ENCODE measurements at places on chromosomes 2 and 18. TPM values are rescaled to one million over a fixed set of nuclear protein-coding genes. Genes with fewer than 3 reads are reported as not detected.

- peaks cover 20% of the 10 kb centered on the region for H3K36me3 ChIP-seq
- peak overlapping the region; percentile 97 for H3K27ac ChIP-seq
- DNase-seq, result peak; percentile 75
- peaks cover 70% of the 10 kb centered on the region for H3K4me1 ChIP-seq
- H3K4me3 ChIP-seq, result peak overlapping the region; percentile 96
These were observed 891 bp upstream of the NR4A2 start for GRCh38 chr2:156333274-156333950.

IL1A gene
- 1.4 TPM for total RNA-seq

DNA sequence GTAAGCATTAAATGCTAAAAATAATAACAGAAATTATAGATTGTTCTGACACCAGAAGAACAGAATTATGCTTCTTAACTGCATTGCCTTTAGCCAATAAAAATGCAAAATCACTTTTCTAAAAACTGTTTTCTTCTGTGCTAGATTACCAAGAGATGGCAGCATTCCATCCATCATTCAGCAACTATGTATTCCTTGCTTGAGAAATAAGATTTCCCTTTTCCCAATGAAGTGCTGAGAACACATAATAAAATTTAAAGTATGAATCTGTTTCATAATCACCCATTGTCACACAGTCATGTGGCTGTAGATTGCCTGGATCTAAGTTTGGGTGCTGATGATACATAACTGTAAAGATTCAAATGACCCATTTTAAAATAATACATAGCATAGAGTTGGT is 504.2 kb downstream of the TDRD15 start:
- no peak overlapping the region for H3K27ac ChIP-seq
- H3K27me3 ChIP-seq, result no peaks in the 10 kb centered on the region
- no peaks in the 10 kb centered on the region for H3K4me1 ChIP-seq
- no peak overlapping the region for H3K4me3 ChIP-seq

MYL12B gene
- 276 TPM for total RNA-seq

GRCh38 chr18:63871836-63872235 is 15.7 kb upstream of the SERPINB2 start:
- DNase-seq, result no peak
- H3K36me3 ChIP-seq, result no peaks in the 10 kb centered on the region
- H3K4me1 ChIP-seq, result no peaks in the 10 kb centered on the region
- peaks cover 15% of the 10 kb centered on the region for H3K27me3 ChIP-seq
- H3K27ac ChIP-seq, result no peak overlapping the region
- H3K4me3 ChIP-seq, result no peak overlapping the region

DNA sequence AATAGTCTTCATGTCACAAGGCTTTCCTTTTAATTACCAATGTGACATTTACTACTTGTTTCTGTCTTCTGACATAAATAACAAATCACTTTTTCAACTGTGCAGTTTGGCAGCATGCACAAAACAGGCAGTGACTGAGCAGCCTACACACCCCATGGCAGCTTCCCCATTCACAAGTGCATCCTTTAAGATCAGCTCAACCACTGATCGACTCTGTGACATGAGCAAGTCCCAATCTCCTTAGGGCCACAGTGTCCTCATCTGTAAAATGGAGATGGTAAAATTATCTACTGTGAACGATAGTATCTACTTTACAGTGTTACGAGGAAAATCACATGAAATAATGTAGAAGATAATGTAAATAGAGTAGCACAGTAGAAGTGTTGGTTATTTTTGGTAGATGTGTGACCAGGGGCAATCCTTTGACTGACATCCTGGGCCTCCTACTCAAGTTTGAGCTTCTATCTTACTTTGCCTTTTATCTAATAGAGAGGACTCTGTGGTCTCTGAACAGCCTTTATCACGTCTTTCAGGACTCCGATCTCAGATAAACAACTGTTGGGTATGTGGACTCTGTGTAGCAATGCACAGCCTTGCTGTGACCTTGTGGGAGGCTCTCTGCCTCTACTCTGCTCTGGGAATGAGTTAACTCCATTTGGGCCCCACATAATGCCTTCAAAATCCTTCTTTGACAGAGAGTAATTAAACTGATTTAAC is 120.6 kb downstream of the PIGN start:
- H3K4me1 ChIP-seq, result no peaks in the 10 kb centered on the region
- DNase-seq, result no peak
- H3K36me3 ChIP-seq, result peaks cover 3% of the 10 kb centered on the region
- H3K27me3 ChIP-seq, result no peaks in the 10 kb centered on the region
- no peak overlapping the region for H3K27ac ChIP-seq

GGCX gene
- total RNA-seq, result 20.3 TPM

GRCh38 chr2:144547494-144547893 is 27.6 kb upstream of the ZEB2 start:
- no peak overlapping the region for H3K4me3 ChIP-seq
- no peaks in the 10 kb centered on the region for H3K36me3 ChIP-seq
- H3K27ac ChIP-seq, result no peak overlapping the region
- DNase-seq, result no peak
- peaks cover 20% of the 10 kb centered on the region for H3K27me3 ChIP-seq

SERPINB3 gene
- total RNA-seq, result not detected

DNA sequence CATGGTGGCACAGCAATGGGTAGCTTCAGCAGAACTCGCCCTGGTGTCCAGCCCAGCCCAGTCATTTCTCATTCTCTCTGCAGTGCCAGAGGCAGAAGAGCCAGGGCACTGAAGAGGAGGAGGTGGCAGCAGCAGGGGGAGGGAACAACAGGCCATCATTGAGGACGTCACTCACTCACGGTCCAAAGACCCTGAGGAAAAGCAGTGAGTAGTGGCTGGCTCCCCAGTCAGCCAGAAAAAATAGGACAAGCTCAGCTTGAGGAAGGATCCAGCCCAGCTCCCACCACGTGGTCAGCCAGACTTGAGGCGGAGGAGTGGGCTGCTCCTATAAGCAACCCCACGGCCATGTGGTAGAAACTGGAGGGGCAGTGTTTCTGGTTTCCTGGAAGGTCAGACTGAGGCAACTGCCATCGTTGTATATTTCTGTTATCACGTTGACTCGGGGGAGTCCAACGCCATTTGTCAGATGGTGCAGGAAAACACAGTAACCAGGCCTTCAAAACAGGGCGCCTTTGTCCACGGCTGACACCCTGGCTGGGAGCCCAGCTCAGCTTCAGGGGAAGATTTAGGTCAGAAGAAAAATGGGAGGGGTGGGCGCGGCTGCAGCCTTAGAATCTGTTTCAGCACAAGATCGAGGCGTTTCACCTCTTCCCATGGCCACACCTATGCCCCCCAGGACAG is 19.0 kb upstream of the TMEM247 start:
- H3K4me1 ChIP-seq, result peaks cover 17% of the 10 kb centered on the region
- H3K27me3 ChIP-seq, result no peaks in the 10 kb centered on the region
- H3K27ac ChIP-seq, result no peak overlapping the region

GRCh38 chr2:48129293-48129950 is 223.1 kb upstream of the FBXO11 start:
- no peak overlapping the region for H3K27ac ChIP-seq
- H3K27me3 ChIP-seq, result no peaks in the 10 kb centered on the region
- H3K36me3 ChIP-seq, result no peaks in the 10 kb centered on the region
- no peaks in the 10 kb centered on the region for H3K4me1 ChIP-seq
- no peak for DNase-seq
- no peak overlapping the region for H3K4me3 ChIP-seq

- H3K4me3 ChIP-seq, result no peak overlapping the region
- H3K36me3 ChIP-seq, result no peaks in the 10 kb centered on the region
- no peak for DNase-seq
- H3K27ac ChIP-seq, result no peak overlapping the region
These were observed 49.2 kb upstream of the CCDC150 start for GRCh38 chr2:196590286-196590685.

ORMDL1 gene
- 101 TPM for total RNA-seq

- no peak overlapping the region for H3K4me3 ChIP-seq
- no peaks in the 10 kb centered on the region for H3K4me1 ChIP-seq
- H3K36me3 ChIP-seq, result no peaks in the 10 kb centered on the region
- H3K27ac ChIP-seq, result no peak overlapping the region
These were observed 66.4 kb downstream of the TMEM200C start for GRCh38 chr18:5828913-5829312.

SERPINB11 gene
- total RNA-seq, result not detected

GRCh38 chr2:47165001-47165555 is 10.0 kb upstream of the STPG4 start:
- peaks cover 16% of the 10 kb centered on the region for H3K36me3 ChIP-seq
- DNase-seq, result no peak
- H3K27me3 ChIP-seq, result no peaks in the 10 kb centered on the region
- H3K4me1 ChIP-seq, result peaks cover 39% of the 10 kb centered on the region
- no peak overlapping the region for H3K4me3 ChIP-seq

GRCh38 chr2:19505199-19506136 is 147.0 kb upstream of the OSR1 start:
- no peak for DNase-seq
- no peaks in the 10 kb centered on the region for H3K36me3 ChIP-seq
- no peaks in the 10 kb centered on the region for H3K4me1 ChIP-seq
- H3K27ac ChIP-seq, result no peak overlapping the region

- no peaks in the 10 kb centered on the region for H3K36me3 ChIP-seq
- H3K27me3 ChIP-seq, result peaks cover 46% of the 10 kb centered on the region
These were observed 21.6 kb upstream of the ARHGEF4 start for GRCh38 chr2:130814931-130815680.

- H3K4me1 ChIP-seq, result no peaks in the 10 kb centered on the region
- no peaks in the 10 kb centered on the region for H3K27me3 ChIP-seq
- DNase-seq, result no peak
- peaks cover 7% of the 10 kb centered on the region for H3K36me3 ChIP-seq
These were observed 96.4 kb downstream of the USP40 start for GRCh38 chr2:233470011-233470687.

REG3A gene
- not detected for total RNA-seq

GRCh38 chr2:24374301-24374700 is 14.0 kb upstream of the ITSN2 start:
- H3K36me3 ChIP-seq, result no peaks in the 10 kb centered on the region
- H3K27ac ChIP-seq, result no peak overlapping the region
- no peak overlapping the region for H3K4me3 ChIP-seq
- H3K27me3 ChIP-seq, result no peaks in the 10 kb centered on the region
- no peak for DNase-seq
- H3K4me1 ChIP-seq, result no peaks in the 10 kb centered on the region

VAMP5 gene
- total RNA-seq, result 73.3 TPM

GRCh38 chr2:232120911-232121310 is 159.4 kb downstream of the DIS3L2 start:
- no peak overlapping the region for H3K4me3 ChIP-seq
- no peaks in the 10 kb centered on the region for H3K36me3 ChIP-seq
- no peaks in the 10 kb centered on the region for H3K27me3 ChIP-seq
- H3K4me1 ChIP-seq, result peaks cover 9% of the 10 kb centered on the region
- no peak for DNase-seq

NPPC gene
- 0.58 TPM for total RNA-seq

GRCh38 chr2:219560037-219560892 is 11.1 kb downstream of the OBSL1 start:
- H3K36me3 ChIP-seq, result no peaks in the 10 kb centered on the region
- H3K4me1 ChIP-seq, result no peaks in the 10 kb centered on the region
- peaks cover 4% of the 10 kb centered on the region for H3K27me3 ChIP-seq
- no peak overlapping the region for H3K27ac ChIP-seq
- H3K4me3 ChIP-seq, result no peak overlapping the region

GRCh38 chr18:12599543-12599942 is 58.4 kb downstream of the SPIRE1 start:
- H3K27ac ChIP-seq, result no peak overlapping the region
- DNase-seq, result no peak
- no peaks in the 10 kb centered on the region for H3K27me3 ChIP-seq

- no peaks in the 10 kb centered on the region for H3K27me3 ChIP-seq
- no peak overlapping the region for H3K4me3 ChIP-seq
These were observed 891.2 kb upstream of the POU3F3 start for GRCh38 chr2:103962670-103963069.

- no peak for DNase-seq
- peaks cover 2% of the 10 kb centered on the region for H3K36me3 ChIP-seq
- H3K27me3 ChIP-seq, result no peaks in the 10 kb centered on the region
- peaks cover 6% of the 10 kb centered on the region for H3K4me1 ChIP-seq
- H3K27ac ChIP-seq, result no peak overlapping the region
These were observed 57.8 kb downstream of the MSH2 start for GRCh38 chr2:47460766-47461165.

GPC1 gene
- 3.2 TPM for total RNA-seq

SLC11A1 gene
- total RNA-seq, result not detected

DSC3 gene
- total RNA-seq, result not detected

GRCh38 chr2:1704631-1705556 is 39.4 kb downstream of the PXDN start:
- no peaks in the 10 kb centered on the region for H3K27me3 ChIP-seq
- no peak for DNase-seq

DNA sequence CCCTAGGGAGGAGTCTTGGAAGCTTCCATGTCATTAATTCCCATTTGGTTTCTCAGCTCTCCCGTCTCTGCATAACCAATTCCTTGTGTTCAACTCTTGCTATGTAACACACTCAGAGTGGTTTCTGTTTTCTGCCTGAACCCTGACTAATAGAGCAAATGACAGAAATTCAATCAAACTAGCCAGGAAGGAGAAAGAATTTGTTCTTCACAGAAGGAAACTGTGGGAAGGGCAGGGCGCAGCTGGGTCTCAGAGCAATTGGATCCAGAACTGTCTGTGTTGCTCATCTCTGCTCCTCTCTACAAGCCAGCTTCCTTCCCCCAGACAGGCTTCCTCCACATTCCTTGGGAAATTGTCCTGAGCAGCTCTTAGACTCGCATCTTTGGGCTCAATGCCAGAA is 269.8 kb downstream of the TNS1 start:
- no peak overlapping the region for H3K4me3 ChIP-seq
- H3K27me3 ChIP-seq, result no peaks in the 10 kb centered on the region
- no peaks in the 10 kb centered on the region for H3K36me3 ChIP-seq
- no peak overlapping the region for H3K27ac ChIP-seq
- H3K4me1 ChIP-seq, result peaks cover 30% of the 10 kb centered on the region

EVA1A gene
- total RNA-seq, result 0.38 TPM

DNA sequence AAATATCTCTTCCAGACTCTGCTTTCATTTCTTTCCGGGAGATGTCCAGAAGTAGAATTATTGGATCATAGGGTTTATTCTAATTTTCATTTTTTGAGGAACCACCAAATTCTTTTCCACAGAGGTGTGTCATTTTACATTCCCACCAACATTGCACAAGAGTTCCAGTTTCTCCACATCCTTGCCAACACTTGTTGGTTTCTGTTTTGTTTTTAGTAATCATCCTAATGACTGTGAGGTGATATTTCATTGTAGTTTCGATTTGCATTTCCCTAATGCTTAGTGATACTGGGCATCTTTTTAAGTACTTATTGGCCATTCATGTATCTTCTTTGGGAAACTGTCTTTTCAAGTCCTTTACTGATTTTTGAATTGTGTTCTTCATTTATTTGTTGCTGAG is 513.1 kb downstream of the PARD3B start:
- DNase-seq, result no peak
- H3K27ac ChIP-seq, result peak overlapping the region; percentile 27
- no peaks in the 10 kb centered on the region for H3K27me3 ChIP-seq
- no peak overlapping the region for H3K4me3 ChIP-seq

SPP2 gene
- not detected for total RNA-seq
